ENCODE measurements at places on chromosomes 3 and 15.

DNA sequence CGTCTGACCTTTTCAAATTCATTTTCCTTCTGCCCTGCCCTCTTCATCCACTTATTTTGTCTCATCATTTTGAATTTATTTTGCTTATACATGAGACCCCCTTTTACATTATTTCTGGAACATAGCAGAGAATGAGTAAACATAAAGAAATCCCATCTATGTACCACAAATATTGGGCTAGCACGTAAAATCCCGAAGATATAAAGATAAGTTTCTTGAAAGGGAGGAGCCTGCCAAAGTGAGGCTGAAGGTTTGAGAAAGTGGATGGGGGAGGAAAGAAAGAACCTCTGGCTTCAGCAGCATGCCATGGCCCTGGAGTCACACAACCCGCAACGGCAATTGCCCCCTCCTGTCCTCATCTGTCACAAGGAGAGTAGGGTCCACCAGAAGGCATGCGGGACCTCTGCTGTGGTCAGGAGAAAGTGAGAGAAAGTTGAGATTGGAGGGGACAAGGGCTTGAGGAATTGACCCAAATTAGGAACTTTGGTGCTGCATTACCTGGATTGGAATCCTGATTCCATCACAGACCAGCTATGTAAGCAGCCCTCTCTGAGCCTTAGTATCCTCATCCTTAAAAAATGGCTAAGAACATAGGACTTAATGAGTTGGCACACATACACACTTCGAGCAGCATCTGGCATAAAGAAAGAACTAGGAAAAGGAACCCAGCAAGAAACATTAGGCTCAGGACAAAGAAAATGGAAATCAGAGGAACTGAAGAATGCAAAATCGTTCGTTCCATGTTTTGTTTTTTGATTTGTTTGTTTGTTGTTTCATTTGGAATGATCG, 53.7 kb upstream of the GYG1 start:
- no peak for DNase-seq

DNA sequence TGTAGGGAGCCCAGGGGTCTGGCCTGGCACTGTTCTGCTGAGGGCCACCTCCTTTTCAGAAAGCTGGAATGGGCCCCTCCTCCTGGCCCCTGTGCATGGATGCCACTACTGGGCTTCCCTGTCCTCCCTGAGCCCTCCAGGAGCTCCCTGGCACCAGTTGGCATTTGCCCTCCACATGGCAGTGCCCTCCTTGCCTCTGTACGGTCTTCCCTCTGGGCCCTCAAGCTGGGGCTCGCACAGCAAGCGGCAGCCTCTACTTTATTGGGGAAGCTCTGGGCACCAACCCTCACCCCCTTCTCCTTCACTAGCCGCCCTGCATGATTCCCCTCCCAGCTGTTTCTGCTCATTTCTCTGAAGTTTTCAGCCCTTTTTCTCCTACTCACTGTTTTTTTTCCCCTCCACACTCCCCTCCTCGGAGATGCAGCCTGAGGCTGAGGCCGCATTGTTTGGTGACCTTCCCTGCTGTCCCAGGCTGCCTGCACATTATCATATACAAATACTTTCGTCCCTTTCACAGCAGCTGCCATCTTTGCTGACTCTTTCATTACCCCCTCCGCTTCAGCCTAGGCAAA, 127.3 kb downstream of the EEFSEC start:
- no peak for DNase-seq

- no peak for DNase-seq
Observed at GRCh38 chr3:32480604-32481003, 22.0 kb downstream of the CMTM6 start.

DNA sequence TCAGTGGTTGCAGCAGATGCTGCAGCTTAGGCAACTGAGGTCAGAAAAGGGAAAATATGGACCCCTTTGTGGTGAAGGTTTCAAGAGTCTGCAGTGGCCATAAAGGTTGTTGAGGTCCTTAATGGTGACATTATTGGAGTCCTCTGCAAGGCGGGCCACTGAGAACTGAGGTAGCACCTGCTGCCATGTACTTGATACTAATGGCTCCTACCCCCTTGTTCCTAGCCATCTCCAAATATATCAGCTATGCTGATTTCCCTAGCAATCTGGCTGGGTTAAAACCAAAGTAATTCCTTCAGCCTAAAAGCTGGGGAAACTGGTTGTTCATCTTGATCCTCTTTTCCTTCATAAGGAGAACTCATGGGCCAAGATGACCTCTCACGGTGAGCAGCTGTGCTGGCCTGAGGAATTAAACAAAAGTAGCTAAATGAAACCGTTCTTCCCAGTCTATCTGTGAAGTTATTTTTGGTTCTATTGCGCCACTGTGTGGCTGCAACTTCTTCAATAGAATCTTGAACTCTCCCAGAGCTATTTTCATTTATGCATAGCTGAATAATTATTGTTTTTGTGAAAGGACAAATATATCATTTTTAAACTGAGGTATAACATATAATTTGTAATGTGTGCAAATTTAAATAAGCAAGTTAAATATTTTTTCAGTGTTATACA, 76.1 kb upstream of the PLSCR4 start:
- peak; percentile 18 for DNase-seq

GRCh38 chr3:104397713-104398112, 969.0 kb upstream of the ALCAM start:
- DNase-seq: no peak

DNA sequence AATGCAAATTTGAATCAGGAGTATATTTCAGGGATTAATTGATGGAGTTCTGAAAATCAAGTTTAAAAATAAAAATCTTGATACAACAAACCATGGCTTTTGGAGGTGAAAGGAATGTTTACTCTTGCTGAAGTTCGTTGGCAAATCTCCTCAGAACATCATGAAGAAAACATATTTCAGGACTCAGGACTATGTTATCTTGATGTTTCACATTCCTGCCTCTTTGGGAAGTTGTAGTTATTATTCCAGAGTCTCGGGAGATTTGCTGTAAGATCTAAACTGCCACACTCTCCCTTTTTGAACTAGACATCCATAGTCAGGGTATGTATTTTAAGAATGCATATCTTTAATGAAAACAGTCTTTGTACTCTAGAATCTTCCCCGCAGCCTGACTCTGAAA, 271.2 kb downstream of the RBMS3 start:
- no peak for DNase-seq

GRCh38 chr3:33717866-33718594, at the start of gene CLASP2:
Gene CLASP2 (minus strand): TSS chr3:33718254. CDS start chr3:33718002, 252 bp downstream.
- DNase-seq: peak; percentile 91

GRCh38 chr3:36032180-36033047, 347.9 kb upstream of the STAC start:
- no peak for DNase-seq

GRCh38 chr3:107525644-107526305, 3.0 kb downstream of the BBX start:
- no peak for DNase-seq

- no peak for DNase-seq
Observed at GRCh38 chr15:27993996-27994780, 104.9 kb downstream of the OCA2 start.

DNA sequence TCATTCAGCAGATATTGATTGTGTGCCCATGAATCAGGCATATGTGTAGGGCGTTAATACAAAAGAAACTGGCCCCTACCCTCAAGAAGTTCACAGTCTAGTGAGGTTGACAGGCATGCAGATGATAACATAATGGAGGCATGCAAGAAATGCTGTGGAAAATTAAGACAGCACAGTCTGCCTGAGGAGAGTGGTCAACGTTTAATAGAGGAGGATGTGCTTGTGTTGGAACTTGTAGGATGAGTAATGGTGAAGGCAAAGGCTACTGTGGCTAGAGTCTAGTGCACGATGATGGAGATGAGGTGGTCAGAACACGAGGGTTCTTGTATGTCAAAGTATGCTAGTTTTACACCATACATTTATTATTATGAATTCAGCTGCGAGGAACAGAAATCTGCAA, 295.7 kb downstream of the SOX2 start:
- no peak for DNase-seq

DNA sequence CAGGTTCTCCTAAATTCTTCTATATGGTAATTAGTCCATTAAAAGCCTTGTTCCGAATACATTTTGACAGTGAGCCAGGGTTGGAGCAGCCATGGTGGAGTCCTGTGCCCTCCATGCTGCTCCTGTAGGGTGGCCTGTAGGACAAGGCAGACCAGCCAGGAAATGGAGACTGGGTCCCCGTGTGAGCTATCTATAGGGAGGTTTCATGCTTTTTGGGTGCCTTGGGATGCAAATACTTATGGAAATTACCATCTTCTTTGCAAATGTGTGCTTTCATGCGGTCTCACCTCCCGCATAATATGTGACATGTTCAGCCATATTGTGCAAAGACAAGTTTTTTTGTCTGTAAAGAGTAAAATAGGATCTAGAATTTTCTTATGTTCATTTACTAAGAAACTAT, 58.0 kb upstream of the FURIN start:
- DNase-seq: no peak

- DNase-seq: peak; percentile 58
Observed at GRCh38 chr15:33737687-33738601, 230.4 kb upstream of the CHRM5 start.

DNA sequence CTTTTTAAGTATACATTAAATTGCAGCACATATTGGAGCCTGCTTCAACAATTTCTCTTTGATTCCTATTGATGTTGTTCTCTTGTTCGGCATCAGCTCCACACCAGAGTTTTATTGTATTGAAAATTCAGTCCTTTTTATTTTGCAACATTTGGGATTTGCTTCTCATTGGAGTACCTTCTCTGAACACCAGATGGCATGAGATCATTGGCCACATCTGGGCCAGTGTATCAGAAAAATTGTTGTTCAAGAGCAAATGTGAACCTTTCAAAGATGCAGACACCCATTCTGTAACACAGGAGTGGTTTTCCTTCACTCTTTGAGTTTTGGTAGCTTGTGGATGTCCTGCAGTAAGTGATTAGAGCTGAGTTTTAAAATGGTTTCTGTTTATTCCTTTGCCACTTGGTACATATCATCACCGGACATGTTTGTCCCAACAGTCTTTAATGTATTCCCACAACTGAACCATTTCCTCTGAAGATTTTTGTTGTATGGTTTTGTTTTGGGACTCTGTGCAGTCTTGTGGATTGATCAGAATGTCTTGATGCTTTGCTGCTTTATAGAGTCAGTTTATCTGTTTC, 96.1 kb downstream of the MCTP2 start:
- peak; percentile 56 for DNase-seq

DNA sequence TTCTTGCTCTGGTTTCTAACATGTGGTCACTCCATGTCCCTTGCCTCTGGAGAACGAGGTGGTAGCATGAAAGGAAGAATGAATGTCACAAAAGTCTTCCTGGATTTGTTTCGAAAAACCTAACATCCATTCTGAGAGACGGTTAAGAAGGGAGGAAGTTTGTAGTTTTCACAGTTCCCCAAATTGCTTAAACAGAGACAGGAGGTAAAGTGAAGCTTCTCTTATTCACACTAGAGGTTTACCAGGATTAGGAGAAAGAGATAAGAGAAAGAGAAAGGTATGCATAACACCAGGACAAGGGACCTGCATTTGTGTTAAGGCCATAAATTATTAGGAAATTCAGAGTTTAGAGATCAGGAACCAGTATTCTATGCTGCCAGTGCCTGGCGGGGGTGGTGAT, 228.1 kb downstream of the CPNE4 start:
- peak; percentile 18 for DNase-seq

- no peak for DNase-seq
Observed at GRCh38 chr3:134360046-134360445, 14.2 kb downstream of the AMOTL2 start.

GRCh38 chr3:138257986-138258385, 70.9 kb downstream of the ARMC8 start:
- no peak for DNase-seq

DNA sequence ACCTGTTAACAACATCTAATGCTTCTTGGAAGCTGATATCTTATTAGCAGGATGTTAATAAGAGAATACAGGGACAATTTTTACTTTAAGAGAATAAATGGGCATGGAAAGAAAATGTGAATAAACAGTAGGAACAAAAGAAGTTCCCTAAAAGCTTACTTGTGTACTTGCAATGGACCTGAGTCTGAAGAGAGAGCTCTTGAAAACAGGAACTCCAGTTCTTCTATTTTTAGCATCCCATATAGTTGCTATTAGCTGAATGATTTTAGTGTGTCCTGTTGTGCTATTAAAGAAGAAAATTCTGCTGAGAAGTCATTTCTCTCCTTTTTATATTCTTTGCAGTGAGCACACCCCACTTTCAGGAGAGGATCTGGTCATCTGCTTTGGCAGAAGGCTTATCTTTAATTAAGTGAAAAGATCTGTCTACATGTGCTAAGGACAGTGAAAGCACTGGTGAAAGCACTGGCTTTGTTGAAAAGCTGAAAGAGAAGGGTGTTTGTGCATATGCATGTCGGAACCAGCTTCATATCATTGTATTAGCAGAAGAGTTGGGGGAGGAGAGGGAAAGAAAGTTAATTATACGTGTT, 1.4 kb upstream of the ST3GAL6 start:
- DNase-seq: peak; percentile 81

GRCh38 chr3:17852217-17852616, 109.8 kb upstream of the TBC1D5 start:
- no peak for DNase-seq

- no peak for DNase-seq
Observed at GRCh38 chr15:41777421-41777973, 3.2 kb downstream of the MAPKBP1 start.

DNA sequence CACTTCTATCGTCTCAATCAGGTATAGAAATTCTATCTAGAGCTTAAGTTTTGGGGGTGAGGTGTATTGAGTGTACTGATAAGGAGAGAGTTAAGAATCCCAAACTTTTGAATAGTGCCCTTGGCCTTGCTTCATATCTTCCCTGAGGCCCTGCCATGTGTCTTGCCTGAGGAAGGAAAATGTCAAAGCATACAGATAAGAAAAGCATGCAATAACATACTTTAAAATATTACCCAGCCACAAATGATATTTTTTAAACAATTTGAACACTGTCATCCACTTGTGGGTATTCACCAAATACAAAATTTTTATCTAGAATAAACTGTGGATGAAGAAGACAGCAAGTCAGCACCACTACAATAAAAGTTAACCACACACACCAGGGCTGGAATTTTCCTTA, 631.0 kb upstream of the ALCAM start:
- no peak for DNase-seq

DNA sequence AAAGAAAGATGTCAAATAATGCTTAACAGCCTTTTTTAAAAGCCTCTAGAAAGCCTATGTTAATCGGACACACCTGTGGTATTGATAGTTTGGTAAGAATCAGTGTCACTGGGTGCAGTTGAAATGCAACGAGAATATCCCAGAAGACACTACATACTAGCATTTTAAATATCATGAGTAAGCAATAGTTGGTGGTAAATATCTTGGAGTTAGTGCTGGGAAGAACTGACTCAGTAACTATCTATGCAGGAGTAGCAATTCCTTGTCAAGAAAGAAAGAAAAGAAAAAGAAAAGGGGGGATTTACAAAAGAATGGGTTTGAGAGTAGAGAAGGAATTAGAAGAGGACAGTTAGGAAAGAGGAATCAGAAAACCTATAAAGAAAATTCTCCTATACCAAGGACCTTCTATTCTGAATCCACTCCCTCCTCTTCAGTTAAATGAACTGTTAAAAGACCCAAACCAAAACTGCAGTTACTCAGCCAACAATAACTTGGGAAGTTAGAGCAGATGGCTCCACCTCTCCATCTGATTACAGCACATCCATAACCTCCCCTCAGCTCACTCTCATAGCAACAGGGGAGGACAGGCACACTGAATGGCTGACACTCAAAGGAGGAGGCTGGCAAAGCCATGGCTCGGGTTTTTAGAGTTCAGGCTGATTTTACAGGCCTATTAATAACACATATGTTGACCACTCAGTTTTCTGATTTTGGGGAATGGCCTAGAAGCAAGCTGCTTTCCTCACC, 207.6 kb upstream of the MDFIC2 start:
- DNase-seq: no peak
